ENCODE measurements at places on chromosomes 13 and 19.

DNA sequence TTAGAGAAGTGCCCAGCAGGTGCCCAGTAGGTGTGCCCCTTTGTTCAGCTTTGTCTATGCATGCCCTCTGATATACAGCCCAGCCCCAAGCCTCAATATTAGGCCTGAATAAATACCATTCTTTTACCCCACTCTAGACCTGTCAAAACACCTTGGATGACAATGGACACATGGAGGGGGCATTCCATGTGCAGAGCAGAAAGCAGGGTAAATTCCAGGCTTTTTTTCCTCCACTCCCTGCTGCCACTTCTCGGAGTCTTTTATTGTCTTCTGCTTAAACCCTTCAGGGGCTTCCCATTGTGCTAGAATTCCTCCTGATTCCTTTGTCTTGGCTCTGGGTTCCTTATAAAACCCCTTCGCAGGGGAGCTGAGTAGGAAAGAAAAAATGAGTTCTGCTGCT, 5.8 kb upstream of the FRY start:
- no peak for DNase-seq

- DNase-seq, result no peak
These were observed 19.6 kb downstream of the AP2A1 start for GRCh38 chr19:49786376-49786820.

GRCh38 chr19:5032101-5032967, 63.4 kb downstream of the KDM4B start:
- no peak for DNase-seq

- DNase-seq, result peak; percentile 47
These were observed 222.4 kb downstream of the NBEA start for GRCh38 chr13:35164324-35164932.

- no peak for DNase-seq
These were observed 29.0 kb downstream of the BTBD2 start for GRCh38 chr19:1986357-1987162.

- no peak for DNase-seq
These were observed at the start of gene KLC3 for GRCh38 chr19:45340232-45340898. Gene KLC3, plus strand, starts transcription at chr19:45340750. Its CDS starts 4,792 bp downstream, at chr19:45345542.

DNA sequence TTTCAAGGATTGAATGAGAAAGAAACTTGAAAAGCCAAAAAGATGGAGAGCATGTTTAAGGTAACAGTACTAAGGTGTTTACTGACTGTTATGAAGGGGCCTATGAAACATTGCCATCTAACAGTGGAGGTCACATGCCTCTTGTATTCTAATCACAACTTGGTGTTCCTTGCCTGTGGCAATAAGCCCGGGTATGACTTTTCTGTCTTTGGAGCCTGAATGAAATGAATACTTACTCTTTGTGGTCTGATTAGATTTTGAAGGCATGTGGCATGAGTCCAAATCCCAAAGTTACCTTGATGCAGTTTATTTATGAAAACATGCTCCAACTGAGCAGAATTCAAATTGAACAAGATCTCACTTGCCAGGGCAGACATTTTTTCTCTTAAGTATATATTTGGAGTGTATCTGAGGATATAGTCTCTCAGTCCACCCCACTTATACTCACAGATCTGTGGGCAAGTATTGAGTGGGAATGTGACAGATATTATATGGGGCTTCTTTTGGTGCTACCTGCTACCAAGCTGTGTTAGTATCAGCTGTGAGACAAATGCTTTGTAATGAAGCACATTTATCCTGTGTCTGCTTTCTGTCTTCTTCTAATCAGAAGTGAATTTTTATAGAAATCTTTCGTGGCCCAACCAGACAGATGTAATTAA, 67.5 kb downstream of the B3GLCT start:
- no peak for DNase-seq

DNA sequence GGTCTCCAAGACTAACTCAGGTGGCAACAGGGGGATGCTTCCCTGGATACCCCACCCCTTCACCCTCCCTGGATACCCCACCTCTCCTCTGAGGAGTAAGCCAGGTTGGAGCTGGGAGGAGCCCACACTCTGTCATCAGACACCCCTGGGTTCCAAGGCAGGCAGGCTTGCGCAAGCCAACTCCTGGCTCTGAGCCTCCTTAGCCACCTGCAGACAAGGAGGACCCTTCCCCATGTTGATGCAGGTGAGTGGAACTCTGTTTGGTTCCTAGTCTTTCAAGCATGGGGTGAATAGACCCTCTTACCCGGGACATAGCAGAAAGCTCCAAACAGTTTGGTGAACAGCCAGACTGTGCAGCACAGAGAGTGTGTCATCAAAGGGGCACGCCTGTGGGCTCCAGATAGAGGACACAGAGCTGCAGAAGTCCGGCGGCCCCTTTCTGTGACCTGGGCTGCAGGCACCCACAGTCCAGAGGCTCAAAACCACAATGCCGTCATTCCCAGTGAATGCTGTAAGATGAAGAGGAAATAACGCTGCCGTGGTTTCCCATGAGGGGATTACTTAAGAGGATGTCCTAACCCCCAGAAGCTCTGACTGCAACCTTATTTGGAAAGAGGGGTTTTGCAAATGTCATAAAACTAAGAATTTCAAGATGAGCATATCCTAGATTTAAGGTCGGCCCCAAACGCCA, 12.1 kb upstream of the HAS1 start:
- DNase-seq, result no peak

DNA sequence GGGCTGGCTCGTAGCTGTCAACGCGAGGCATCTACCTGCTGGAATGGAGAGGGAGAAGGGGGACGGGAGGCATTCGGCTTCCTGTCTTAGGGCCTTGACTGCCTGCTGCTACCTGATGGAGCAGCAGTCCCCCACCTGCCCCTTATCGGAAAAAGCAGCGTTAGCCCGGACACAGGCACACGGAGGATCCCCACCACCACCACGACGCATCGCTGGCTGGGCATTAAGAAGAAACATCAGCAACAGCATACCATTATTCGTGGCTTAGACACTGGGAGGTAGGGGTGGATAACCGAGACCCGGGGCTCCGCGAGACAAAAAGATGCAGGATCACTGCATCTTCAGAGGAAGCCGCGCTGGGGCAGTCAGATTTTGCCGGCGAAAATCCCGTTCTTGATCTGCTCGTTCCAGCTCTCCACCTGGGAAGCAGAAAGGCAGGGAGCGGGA, 1.1 kb downstream of the COX6B2 start:
- DNase-seq, result no peak

GRCh38 chr19:10935371-10936059, 6.9 kb downstream of the TIMM29 start:
- DNase-seq, result no peak

GRCh38 chr13:65143920-65144319, 2086.2 kb downstream of the PCDH9 start:
- DNase-seq, result no peak

- DNase-seq, result no peak
These were observed 5.1 kb downstream of the CIC start for GRCh38 chr19:42274065-42274682.

DNA sequence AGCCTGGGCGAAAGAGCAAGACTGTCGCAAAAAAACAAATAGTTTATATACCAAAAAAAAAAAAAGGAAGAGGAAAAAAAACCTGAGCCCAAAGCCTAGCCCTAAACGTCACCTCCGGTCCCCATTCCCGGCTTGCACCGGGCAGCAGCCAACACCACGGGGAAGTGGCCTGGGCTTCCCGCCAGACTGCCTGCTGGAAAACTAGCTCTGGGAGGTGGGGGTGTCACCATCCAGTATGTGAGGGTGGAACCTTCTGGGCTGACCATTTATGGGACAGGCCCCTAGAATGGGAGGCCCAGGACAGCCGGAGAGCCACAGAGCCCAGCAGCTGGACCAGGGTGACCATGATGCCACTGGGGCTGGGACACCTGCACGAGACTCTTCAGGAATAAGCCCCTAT, 37.3 kb downstream of the IL12RB1 start:
- DNase-seq, result peak; percentile 79

DNA sequence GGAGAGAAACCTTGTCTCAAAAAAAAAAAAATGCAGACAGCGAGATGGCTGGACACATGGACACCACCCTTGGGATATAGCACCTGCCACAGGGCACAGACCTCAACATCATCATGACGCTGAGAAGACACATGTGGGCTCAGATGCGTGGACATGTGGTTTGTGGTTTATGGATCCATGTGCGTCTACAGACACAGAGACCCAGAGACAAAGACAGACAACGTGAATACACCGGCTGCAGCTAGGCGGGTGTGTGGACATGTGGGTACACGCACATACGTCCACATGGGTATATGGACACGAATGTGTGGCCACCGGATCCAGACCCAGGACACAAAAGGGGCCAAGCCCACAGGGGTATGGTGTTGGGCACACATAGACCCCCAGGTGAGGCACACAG, 1.3 kb downstream of the TNFSF14 start:
- DNase-seq, result no peak

- no peak for DNase-seq
These were observed 25.3 kb downstream of the CILP2 start for GRCh38 chr19:19563348-19563848.

DNA sequence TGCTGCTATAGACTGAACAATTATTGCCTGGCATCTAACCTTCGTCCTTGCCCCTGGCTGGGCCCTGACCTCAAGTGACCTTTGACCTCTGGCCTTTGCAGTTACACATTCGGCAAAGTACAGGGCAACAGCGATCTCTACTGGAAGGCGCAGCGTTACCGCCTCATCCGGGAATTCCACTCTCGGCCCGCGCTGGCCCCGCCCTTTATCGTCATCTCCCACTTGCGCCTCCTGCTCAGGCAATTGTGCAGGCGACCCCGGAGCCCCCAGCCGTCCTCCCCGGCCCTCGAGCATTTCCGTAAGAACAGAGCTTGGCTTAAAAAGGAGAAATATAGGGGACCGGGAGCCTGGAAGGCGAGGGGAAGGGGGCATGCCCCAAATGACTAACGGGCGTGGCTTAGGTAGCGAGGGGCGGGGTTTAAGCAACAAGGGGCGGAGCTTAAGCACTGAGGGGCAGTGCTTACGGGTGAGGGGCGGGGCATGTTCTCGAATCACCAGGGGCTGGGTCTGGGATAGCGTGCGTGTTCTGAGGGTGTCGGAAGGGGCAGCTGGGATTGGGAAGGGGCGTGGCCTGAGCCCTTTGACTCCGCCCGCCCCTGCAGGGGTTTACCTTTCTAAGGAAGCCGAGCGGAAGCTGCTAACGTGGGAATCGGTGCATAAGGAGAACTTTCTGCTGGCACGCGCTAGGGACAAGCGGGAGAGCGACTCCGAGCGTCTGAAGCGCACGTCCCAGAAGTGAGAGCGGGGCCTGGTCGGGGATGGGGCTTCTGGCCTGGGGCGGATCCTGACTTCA, 52.7 kb downstream of the TRPM4 start:
- DNase-seq, result peak; percentile 65

DNA sequence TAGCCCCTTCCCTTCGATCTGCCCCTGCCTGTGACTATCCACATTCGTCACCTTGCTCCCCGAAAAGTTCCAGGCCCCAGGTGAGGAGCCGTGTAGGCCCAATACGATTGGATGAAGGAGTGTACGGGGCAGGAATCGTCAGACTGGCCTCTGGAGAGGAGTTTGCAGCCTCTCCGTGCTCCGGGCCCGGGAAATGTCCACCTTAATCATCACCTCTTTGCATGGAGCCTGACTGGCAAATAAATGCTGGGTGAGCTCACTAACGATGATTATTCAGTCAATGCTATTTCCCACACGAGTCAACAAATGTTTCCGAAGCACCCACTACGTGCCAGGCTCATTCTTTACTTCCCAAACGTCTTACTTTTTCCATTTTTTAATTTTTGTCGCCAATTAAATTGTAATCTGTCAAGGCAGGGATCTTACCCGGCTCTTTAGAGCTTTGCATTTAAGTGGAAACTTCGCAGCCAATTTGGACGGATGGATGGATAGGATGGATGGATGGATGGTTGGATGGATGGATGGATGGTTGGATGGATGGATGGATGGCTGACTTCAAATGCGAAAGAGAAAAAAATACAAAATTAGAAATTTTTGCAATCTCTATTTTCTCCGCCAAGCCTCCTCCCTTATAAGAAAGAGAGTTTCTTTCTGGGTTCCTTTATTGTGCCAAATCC, 45.8 kb downstream of the TGDS start:
- DNase-seq, result no peak

GRCh38 chr13:68190818-68191217, 960.7 kb upstream of the PCDH9 start:
- no peak for DNase-seq

GRCh38 chr19:54481326-54481930, 8.3 kb upstream of the CDC42EP5 start:
- DNase-seq, result peak; percentile 75

DNA sequence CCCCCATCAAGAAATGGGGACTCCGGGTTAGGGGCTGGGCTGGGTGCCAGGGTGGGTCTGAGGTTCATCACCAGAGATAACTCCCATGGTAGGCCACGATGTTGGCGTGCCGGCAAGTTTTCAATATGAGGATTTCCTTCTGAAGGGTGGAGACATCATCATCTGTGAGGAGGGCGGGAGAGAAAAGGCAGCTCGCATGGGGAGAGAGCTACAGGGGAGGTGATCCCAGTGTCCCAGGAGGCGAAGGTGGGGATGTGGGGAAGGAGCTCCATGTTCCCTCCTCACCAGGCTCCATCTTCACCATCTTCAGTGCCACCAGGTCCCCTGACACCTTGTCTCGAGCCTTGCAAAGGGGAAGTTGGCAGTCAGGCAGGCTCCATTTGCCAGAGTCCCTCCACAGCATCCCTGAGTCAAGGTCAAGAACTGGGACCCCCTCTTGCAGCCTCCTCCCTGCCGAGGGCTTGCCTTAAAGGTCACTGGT, 430 bp downstream of the MAP4K1 start:
- DNase-seq, result no peak

DNA sequence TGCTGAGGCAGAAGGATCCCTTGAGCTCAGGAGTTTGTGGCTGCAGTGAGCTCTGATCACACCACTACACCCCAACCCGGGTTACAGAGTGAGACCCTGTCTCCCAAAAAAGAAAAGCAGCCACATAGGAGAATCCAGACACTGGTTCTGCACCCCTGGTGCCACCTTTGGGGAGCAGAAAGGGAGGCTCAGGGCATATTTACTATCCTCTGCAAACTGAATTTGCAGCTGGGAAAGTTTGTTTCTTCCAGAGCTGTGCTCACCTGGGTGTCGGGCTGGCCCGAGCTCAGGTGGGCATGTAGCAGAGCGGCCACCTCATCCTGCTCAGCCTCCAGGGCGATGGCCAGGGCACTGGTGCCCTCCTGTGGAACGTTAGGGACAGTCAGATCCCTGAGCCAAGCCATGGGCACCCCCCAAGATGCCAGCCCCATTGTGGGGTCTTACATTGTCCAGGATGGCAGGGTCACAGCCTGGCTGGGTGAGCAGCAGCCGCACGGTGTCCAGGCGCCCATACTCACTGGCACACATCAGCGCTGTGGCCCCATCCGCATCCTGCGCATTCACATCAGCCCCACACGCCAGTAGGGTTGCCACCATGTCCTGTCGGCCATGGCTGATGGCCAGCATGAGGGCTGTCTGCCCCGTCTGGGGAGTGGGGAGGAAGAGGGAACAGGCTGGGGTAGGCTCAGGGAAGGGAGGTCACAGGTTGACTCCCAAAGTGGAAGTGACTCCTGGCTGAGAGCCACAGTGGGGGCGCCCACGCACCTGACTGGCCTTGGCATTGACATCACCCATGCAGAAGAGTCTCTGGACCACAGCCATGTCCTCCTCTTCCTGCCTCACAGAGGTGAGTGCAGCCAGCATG, 3.1 kb downstream of the RPS28 start:
- peak; percentile 26 for DNase-seq

GRCh38 chr13:99246100-99246499, 12.1 kb downstream of the GPR18 start:
- DNase-seq, result no peak

GRCh38 chr19:10961073-10961860, 437 bp downstream of the SMARCA4 start:
- DNase-seq, result peak; percentile 59

GRCh38 chr19:58498316-58499020, 13.3 kb downstream of the SLC27A5 start:
- DNase-seq, result no peak

- peak; percentile 90 for DNase-seq
These were observed at the start of gene CERS4 for GRCh38 chr19:8208922-8209461. Gene CERS4, plus strand, starts transcription at chr19:8209370. Its CDS starts 41,707 bp downstream, at chr19:8251077.

GRCh38 chr13:42561752-42562467, 12.0 kb upstream of the TNFSF11 start:
- no peak for DNase-seq
